ENCODE measurements at places on chromosomes 13 and 19.
A peak's percentile ranks its signal among the peaks of the same experiment; 100 is the strongest.

GRCh38 chr19:38686530-38686888 lies 39.1 kb downstream of the ACTN4 start:
- peak; percentile 82 for DNase-seq

GRCh38 chr13:49996951-49997895 lies at the start of gene TRIM13:
TSS of gene TRIM13 (plus strand) at chr13:49997042. CDS start at chr13:50011941, 14,899 bp downstream.
- DNase-seq = peak; percentile 95

DNA sequence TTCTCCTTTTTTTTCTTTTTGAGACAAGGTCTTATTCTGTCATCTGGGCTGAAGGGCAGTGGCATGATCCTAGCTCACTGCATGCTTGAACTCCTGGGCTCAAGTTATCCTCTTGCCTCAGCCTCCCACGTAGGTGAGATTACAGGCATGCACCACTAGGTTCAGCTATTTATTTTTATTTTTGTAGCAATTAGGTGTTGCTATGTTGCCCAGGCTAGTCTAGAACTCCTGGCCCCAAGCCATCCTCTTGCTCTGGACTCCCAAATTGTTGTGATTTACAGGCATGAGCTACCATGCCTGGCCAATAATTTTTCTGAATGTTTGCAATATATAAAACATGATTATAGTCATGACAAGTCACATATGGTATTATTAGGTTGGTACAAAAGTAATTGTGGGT lies 161.1 kb upstream of the ATXN8OS start:
- no peak for DNase-seq

- no peak for DNase-seq
These were observed 4.5 kb upstream of the PRKD2 start for GRCh38 chr19:46721269-46722003.

DNA sequence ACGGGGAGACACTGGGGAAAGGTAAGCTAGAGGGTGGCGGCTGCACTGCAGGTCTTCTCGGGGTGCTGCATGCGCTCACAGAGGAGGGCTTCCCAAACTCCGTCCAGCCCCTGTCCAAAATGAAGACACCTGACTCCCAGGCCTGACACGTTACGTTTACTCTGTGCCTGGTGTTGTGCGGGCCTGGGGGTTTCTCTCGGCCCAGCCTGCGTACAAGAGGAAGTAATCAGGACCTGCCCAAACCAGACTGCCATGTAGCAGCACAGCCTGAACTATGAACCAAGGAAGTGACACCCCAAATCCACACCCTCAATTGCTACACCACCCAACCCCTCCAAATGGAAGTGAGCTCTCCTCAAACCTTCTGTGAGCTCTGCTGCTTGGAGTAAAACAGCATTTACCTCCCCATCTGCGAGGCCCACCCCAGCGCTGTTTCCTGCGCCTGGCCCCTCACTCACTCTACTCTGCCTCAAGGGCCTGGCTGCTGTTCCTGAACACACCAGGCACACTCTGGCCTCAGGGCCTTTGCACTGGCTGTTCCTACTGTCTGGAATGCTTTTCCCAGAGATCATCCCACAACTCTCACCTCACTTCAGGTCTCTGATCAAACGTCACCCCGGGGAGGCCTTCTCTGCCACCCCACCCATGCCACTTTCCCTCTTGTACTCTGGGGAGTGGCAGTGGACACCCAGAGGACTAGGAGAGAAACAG lies 3.0 kb downstream of the HSPBP1 start:
- no peak for DNase-seq

GRCh38 chr13:31538067-31539042 lies 201.0 kb upstream of the RXFP2 start:
- no peak for DNase-seq

Data from activated CD4-positive, alpha-beta T cell treated with anti-CD3 and anti-CD28 coated beads, Interleukin-2, amount 10 ng/mL, durations not matched to agents 24 days and 14 days (primary cell).